Activated naive CD8-positive, alpha-beta T cell treated with anti-CD3 and anti-CD28 coated beads for 36 hours (primary cell): ENCODE measurements at places on chromosomes 4 and X.

DNA sequence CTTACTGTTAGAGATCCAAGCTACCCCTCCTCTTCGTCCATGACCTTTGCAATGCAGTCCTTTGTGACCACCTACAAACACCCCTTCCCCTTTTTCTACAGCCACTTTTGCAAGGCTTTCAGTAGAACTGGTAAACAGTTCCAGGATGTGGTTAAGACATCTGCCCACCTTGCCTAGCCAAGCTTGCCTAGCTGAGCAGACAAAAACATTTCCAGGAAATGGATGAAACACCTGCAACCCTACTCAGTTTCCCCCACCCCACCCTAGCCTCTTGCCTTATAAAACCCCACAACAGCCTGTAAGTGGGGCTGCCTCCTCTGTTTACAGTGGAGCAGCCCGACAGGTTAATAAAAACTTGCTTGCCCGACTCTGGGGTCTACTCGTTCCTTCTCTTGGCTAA is 133.8 kb downstream of the ZC4H2 start:
- DNase-seq: no peak

- DNase-seq: no peak
Measured at GRCh38 chrX:153560000-153560399, 38.9 kb downstream of the CCNQ start.

- no peak for DNase-seq
Measured at GRCh38 chrX:9271789-9272525, 192.9 kb upstream of the TBL1X start.

DNA sequence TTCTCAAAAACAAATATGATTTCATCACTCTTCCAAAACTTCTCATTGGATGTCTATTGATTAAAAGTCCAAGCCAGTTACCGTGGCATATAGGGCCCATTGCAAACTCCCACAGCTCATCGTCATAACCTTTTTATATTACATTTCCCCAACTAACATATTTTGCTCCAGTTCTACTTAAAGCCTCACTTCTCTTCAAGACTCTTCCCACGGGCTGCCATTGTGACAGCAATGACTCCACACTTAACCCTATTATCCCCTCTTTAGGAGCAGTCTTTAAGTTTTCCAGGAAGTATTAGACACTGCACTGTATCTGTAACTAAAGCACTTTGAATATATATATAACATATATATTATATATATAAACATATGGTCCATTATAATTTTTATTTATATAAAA is 44.5 kb downstream of the DTHD1 start:
- DNase-seq: no peak

- no peak for DNase-seq
Measured at GRCh38 chrX:18961686-18962085, 22.2 kb downstream of the PHKA2 start.

DNA sequence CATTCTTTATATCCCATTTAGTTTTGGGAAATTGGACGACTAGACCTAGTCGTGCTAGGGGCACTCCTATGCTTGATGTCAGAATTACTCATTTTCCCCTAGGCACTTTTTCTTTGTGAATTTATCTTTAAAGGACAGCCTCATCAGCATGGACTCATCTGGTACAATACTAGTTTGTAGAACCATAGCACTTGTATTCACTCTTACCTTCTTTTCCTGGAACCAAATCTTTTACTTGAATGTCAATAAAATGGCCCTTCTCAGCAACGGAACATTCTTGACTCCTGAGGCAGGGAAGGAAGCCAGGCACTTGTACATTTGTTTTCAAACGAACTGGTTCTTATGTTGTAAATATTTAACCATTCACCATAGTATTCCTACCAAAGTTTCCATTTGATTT is 187.1 kb downstream of the SHROOM3 start:
- no peak for DNase-seq

GRCh38 chrX:9845578-9845952 is 59.3 kb downstream of the SHROOM2 start:
- DNase-seq: no peak

GRCh38 chr4:77127215-77127614 is 29.8 kb upstream of the CCNG2 start:
- no peak for DNase-seq

DNA sequence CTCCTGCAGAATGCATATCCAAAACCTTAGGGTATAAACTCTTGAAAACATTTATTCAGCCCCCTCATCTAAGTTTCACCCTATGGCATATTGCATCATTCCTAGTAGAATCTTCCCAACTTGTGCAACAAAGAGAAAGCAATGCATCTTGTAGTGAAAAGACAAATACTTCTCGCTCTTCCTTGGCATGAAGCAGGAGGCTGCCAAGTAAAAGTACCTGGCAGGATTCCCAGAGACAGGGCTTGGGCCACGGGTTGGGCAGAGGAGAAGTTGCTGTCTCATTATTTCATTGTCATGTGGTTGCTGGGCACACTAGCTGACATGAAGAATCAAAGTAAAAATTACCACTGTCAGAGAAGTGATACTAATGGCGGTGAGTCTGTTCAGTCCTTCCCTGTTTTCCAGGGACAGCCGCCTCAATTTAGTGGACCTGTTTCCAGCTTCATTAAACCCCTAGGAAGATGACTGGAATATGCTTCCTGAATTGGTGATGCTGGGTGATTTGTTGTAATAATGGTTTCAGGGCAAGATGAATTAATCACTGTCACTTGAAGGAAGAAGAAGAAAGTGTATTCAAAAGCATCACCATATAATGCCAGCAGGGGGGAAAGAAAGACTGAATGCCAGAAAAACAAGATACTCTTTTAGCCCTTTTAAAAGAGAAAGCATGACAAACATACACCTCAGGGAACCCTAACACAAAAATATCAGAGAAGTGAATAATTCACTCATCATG is 380.5 kb upstream of the IGFBP7 start:
- DNase-seq: no peak

DNA sequence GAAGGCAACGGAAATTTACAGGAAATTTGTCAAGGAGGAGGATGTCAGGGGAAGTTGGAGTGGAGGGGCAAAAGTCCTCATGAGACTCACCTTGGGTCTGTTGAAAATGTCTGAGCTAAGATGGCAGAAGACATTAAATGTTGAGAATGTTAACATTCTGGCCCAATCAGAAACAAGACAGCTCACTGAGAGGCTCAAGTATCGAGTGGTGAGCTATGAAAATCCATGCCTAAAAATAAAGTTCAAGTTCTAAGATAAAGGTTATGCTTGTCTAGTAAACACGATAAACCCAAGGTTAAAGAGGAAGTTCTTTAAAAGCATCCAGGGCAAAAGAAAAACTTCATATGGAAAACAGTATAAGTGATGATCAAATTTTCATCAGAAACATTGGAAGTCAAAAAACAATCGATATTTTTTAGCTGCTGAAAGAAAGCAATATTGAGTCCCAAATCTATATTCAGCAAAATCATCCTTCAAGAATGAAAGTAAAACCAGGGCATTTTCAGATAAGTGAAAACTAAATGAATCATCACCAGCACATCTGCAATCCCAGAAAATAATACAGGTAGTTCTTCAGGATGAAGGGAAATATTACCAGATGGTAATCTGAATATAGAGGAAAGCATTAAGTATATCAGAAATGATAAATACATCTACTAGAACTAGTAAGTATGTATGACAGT is 462.4 kb downstream of the TLL1 start:
- DNase-seq: no peak

- peak; percentile 22 for DNase-seq
Measured at GRCh38 chrX:78104447-78105176, 564 bp downstream of the PGK1 start.

DNA sequence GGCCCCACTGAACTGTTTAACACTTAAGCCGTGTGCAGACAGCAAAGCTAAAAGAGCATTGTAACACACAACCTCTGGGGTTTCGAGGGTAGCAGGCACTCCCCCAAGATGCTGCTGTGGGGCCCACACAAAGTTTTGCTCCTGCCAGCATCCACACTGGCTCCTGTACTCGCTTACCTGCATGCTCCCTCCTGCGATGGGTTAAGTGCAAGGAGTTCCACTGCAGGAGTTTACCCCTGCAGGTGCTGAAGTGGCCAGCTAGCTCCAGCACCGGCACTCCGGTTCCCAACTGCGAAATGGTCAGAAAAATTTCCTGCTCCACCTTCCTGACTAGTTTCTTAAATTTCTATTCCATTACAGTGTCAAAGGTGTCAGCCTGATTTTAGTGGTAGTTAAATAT is 443.5 kb downstream of the PCDH10 start:
- no peak for DNase-seq

DNA sequence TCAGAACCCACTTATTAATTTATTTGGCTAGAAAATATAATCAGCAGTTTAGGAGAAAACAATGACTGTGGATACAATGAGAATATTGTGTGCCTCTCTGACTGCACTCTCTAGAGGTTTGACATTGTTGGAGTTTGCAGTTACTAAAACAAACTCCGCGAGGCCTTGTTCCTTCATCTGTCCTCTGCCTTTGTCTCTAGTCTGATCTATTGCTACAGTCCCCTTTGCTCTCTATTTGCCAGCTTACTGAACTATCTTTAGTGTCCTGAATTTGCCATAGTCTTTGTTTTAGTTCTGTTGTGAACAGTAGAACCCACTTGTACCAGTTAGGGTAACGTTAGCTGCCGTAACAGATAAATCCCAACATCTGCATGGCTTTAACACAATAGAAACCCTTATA is 81.4 kb upstream of the RPS6KA3 start:
- no peak for DNase-seq

DNA sequence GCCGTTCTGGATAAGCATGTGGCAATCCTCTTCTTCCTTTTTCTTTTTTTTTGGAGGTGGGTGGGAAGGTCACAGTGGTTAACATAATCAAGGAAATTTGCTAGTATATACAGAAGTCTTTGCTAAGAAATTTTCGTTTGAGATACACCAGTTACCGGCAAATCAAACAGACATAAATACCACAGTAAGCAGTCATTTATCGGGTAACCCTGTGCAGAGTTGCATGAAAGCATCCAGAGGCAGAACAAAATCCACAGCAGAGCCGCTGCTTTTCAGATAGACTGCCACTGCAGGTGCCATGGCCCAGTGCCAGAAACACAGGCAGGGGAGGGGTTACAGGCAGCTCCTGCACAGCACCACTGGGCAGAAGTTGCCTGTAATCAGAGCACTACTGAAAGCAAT is 179.1 kb upstream of the MAB21L2 start:
- DNase-seq: peak; percentile 2

DNA sequence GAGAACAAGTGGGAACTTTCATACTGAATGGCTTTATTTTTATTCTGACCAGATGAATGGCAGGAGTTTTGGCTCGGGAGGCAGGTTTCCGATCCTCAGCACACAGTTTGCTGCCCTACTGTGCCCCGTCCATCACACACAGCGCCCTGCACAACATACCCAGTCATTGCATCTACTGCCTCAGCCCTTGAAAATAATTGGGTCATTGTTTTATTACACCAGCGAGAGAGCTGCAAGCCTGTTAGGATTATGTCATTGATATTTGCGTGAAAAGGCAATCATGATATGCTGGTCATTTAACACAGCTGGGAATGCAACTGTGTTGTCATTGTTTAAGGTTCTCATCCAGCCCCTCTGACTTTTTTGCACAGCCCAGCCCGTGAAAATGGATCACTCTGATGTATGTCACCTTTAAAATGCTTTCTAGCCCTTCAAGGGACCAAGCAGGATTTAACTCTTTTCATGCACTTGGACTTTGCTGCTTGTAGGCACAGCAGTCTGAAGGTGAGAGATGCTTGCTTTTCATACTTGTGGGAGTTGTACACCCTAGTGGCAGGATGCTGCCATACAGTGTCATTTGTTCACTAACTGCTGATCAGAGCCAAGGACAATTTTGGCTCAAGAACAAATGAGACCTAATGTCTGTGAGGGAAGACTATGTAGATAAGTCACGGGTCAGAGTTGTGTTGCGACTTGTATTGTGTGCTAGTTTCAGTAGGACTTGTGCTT is 62.3 kb downstream of the RTL9 start:
- DNase-seq: no peak

- DNase-seq: no peak
Measured at GRCh38 chr4:83125738-83126141, 11.2 kb upstream of the PLAC8 start.

DNA sequence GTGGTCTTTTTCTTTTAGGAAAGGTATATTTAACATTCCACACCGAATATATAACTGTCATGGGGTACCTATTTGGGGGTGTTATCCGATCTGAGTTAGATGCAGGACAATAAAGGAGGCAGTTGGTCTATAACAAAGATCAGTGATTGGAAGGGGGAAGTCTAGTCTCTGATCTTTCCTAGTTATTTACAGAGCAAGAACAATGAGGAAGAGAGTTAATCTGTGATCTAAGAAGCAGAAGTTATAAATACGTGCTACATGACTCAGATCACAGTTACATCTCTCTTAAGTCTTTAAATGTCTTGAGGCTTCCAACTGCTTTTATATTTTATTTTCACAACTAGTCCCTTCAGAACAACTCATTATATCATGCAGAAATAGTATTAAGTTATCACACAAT is 33.2 kb upstream of the ARMCX4 start:
- DNase-seq: no peak

- DNase-seq: no peak
Measured at GRCh38 chrX:10629905-10630304, 9.5 kb upstream of the MID1 start.

GRCh38 chrX:136866337-136867095 is 14.0 kb downstream of the RBMX start:
- DNase-seq: no peak

- no peak for DNase-seq
Measured at GRCh38 chr4:185082561-185082960, 60.5 kb upstream of the SLC25A4 start.

- DNase-seq: no peak
Measured at GRCh38 chrX:45712067-45712466, 511.4 kb upstream of the DIPK2B start.

- DNase-seq: no peak
Measured at GRCh38 chr4:44725166-44725565, 1.2 kb downstream of the GNPDA2 start.
